ENCODE measurements at places on chromosomes 2 and 18.

DNA sequence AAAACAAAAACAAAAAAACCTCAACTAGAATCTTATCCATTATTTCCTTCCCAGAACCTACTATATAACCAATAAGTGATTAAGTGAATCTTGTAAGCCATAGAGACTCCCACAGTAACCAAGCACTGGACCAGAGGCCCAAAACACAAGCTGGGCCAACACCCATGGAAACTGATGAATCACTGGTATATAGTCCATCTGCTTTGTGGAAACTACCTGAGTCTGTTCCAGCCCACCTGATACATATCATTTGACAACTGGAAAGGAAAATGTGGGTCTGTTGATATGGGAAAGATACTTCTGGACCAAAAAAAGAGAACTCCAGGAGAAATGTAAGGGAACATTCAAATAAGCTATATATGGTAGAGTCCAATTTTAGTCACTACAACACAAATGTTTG lies 252.8 kb downstream of the MREG start:
- no peak for DNase-seq

GRCh38 chr2:100780203-100781008 lies 39.5 kb upstream of the NPAS2 start:
- DNase-seq: peak; percentile 90

GRCh38 chr2:239269173-239269885 lies 131.5 kb downstream of the HDAC4 start:
- no peak for DNase-seq

DNA sequence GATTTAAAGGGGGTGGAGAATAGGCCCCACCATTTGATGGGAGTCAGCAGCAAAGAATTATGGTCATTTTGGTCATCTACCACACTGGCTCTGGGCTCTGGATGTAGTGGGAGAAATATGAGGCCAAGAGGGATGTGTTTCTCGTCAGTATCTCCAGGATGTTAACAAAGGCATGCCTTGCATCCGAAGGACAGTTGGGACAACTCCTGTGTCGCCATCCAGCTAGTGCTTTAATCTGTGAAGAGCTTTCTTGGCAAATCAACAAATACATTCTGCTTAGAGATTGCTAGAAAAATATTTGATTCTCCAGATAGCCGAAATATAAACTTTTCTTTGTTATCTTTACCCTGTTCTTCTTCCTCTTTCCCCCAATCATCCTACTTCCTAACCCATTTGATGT lies 287.1 kb upstream of the TNP1 start:
- DNase-seq: no peak

DNA sequence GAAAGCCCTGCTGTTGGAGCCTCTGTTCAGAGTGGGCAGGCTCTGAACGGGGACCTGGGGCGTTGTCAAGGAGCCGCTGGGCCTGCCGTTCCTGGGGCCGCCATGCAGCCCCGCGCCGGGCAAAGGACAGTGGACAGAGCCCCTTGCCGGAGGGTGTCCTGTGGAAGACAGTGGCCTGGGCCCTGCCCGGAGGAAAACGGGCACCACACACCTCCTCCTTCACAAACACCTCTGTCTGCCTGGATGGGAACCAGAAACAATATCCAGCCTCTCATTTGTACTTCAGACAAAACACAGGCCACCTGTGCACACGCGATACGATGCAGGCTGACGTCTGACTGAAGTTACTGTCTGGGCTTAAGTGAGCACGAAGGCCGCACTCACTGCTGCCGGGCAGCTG lies 233.7 kb downstream of the TWIST2 start:
- no peak for DNase-seq

DNA sequence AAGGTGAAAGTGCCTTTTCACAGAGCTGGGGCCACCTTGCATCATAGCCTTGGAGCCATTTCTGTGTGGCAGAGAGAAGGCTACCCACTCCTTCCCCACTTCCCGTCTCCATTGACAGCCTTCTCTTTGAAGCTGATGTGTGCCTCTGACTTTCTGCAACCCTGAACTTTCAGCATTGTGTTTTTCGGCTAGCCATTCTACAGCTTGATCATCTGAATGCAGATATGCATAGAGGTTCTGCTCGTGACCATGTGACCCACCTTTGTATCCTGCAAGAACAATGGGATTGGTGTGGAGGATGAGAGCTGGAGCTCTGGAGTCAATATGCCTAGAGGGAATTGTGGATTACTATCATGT lies 69.1 kb upstream of the KCNE4 start:
- DNase-seq: no peak

DNA sequence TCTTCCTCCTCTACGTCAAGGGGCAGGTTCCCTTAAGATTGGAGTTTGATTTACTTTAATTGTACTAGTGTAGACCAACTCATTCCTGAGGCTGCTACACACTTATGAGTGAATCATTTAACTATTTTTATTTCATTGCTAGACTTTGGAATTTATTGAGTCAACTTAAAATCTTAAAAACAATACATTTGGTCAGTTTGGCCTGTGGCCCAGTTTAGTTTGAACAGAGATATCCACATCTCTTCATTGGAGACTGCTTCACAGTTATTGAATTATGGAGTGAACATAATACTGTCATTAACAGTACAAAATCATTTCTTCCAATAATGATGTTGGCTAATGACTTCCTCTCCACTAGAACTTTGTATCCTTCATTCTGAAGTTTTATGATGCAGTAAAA lies 34.5 kb upstream of the STPG4 start:
- DNase-seq: no peak

DNA sequence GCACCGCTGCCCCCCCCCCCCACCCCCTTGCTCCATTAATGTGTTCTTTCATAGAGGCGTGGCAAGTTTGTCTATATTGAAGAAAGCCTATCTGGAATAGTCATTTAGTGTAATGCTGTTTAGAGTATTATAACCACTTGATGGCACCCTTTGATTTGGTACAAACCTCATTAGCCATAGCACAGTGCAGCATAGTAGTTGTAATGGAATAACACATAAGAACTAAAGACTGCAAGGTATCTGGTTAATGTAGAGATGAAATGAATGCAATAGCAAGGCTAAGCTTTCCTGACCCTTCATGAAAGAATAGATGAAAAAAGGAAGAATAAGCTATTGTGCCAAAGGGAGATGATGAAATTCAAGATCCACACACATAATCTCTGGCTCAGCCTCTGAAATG lies 81.9 kb downstream of the EHBP1 start:
- DNase-seq: peak; percentile 52

- DNase-seq: peak; percentile 40
Observed at GRCh38 chr2:201931475-201931874, 102.2 kb upstream of the FZD7 start.

DNA sequence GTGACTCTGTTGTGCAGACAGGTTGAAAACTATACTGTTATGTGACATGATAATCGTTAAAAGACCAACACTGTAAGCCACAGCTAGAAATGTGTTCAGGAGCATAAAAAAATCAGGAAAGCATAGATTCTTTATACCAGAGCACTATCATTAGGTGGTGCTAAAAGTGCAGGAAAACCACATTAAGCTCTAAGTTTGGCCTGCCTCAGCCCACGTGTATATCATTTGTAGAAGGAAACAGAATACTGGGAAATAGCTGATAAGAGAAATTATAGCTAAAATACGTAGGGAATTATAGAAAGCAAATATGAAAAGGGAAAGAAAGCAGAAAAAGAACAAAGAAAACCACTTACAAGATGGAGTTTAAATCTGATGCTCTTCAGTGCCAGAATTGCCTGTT lies 26.5 kb upstream of the C2orf74 start:
- DNase-seq: no peak

GRCh38 chr2:197356136-197356535 lies 45.6 kb upstream of the ANKRD44 start:
- DNase-seq: no peak

DNA sequence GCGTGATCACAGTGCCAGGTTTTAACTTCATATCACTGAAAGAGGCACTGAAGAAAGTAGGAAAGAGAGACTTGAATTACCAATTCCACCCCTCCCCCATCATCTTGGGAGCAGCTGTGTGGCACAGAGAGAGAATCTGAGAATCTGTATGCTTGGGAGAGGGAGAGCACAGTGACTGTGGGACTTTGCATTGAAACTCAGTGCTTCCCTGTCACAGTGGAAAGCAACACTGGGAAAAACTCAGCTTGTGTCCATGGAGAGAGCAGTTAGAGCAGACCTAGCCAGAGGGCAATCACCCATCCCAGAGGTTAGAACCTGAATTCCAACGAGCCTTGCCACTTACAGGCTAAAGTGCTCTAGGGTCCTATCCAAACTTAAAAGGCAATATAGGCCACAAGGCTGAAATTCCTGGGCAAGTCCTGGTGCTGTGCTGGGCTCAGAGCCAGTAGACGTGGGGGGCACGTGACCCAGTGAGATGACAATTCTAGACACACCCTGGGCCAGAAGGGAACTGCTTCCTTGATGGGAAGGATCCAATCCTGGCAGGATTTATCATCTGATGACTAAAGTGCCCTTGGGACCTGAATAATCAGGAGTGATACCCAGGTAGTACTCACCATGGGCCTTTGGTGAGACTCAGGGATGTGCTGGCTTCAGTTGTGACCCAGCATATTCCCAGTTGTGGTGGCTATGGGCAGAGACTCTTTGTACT lies 15.5 kb upstream of the ABCB11 start:
- DNase-seq: no peak

DNA sequence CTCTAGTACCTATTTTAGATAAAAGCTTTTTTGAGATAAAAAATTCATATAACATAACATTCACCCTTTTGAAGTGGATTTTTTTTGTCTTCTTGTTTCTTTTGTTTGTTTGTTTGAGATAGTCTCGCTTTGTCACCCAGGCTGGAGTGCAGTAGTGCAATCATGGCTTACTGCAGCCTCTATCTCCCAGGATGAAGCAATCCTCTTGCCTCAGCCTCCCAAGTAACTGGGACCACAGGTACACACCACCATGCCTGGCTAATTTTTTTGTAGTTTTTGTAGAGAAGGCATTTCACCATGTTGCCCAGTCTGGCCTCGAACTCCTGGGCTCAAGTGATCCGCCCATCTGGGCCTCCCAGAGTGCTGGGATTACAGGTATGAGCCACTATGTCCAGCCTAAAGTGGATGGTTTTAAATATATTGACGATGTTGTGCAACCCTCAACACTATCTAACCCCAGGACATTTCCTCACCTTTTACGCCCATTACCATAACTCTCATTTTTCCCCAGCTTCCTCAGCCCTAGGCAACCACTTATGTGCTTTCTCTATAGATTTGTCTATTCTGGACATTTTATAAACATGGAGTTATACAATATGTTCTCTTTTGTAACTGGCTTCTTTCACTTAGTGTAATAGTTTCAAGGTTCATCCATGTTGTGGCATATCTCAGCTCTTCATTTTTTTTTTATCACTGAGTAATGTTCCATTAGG lies 38.8 kb downstream of the CTIF start:
- DNase-seq: no peak

GRCh38 chr2:215019085-215019484 lies 119.3 kb downstream of the ABCA12 start:
- no peak for DNase-seq

- peak; percentile 6 for DNase-seq
Observed at GRCh38 chr18:33210575-33211189, 229.8 kb downstream of the CCDC178 start.

GRCh38 chr2:219442256-219443015 lies 7.8 kb downstream of the SPEG start:
- no peak for DNase-seq

GRCh38 chr18:51811883-51812282 lies 528.1 kb upstream of the DCC start:
- no peak for DNase-seq

- DNase-seq: no peak
Observed at GRCh38 chr18:51076503-51076902, 46.5 kb downstream of the SMAD4 start.

- DNase-seq: no peak
Observed at GRCh38 chr18:32042337-32042736, 23.7 kb downstream of the RNF125 start.

GRCh38 chr2:122139739-122140420 lies 384.4 kb downstream of the TSN start:
- no peak for DNase-seq

- no peak for DNase-seq
Observed at GRCh38 chr2:231057590-231057989, 923 bp downstream of the PSMD1 start.

GRCh38 chr18:23852236-23853045 lies 162.1 kb upstream of the TTC39C start:
- no peak for DNase-seq

DNA sequence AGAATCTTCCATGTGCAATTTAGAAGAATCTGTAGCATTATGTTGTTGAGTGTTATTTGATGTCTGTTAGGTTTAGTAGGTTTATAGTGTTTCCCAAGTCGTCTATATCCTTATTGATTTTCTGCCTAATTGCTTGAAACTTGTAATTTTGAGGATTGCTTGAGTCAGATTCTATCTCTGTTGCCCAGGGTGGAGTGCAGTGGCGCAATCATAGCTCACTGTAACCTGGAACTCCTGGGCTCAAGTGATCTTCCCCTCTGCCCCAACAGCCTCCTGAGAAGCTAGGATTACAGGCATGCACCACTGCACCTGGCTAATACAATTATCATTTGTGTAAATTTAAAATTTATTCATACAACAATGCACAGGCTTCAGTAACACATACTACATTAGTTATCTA lies 3.1 kb upstream of the TCF23 start:
- DNase-seq: no peak

DNA sequence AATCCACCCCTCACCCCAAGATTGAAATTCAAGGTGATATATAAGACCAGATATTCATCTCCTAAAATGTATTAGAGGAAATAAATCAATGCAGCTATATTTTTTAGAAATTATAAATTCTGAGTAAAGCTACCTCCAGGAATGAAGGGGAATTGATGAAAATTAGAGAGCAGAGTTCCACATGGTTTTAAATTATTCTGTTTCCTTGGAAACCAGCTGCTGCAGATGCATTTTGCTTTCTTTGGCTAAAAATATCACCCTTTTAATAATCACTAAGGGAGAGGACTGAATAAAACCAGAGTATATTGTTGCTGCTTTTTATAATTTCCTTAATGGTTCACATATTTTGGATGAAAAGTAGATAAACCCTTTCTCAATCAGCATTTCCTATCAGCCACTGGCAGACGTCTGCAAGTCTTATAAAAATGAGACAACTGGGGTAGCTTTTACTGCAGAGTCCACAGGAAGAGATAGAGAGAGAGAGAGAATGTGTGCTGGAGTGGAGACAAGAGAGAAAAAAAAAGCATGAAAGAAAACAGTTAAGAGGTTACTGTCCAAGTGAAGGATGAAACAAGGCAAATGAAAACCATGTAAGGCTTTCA lies 2.0 kb downstream of the CSRNP3 start:
- no peak for DNase-seq

GRCh38 chr18:35497027-35497369 lies 762 bp downstream of the INO80C start:
- no peak for DNase-seq

DNA sequence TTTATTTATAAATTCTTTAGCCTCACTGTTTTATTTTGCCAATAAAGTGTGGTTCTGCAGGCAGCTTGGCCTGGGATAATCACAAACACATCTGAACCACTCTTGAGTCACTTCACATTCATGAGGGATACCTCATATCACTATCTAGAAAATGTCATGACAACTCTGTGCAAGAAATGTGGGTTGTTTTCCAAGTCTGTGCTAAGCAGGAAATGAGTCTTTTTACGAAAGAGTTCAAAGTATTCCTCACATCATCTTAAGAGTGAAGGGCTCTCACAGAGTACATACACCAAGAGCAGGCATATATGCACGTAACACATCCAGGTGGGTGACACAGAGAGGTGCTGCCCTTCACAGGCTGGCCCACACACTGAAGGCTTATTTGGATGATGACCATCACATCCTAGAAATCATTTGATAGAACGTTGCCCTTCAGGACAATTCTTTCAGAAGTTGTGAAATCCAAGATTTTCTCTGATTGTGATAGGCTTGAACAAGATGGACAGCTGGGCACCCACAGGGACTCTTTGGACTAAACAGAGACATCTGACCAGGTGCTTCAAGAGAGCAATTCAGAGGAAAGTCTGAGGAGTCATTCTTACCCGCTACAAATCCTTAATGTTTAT lies 811.1 kb upstream of the LRATD1 start:
- no peak for DNase-seq

All from COLO829 (cell line).